ENCODE measurements at places on chromosomes 3 and 15. TPM values are rescaled to one million over a fixed set of nuclear protein-coding genes. Genes with fewer than 3 reads are reported as not detected.

GRCh38 chr3:197428952-197429351, 126.8 kb downstream of the BDH1 start:
- DNase-seq: no peak

The PPARG gene
- total RNA-seq: 13.2 TPM

GRCh38 chr3:10373686-10374261, 52.9 kb upstream of the SEC13 start:
- DNase-seq: peak; percentile 87

- no peak for DNase-seq
Measured at GRCh38 chr3:65871305-65872141, 167.2 kb downstream of the MAGI1 start.

The UBE2E1 gene
- total RNA-seq: 66.4 TPM

- DNase-seq: peak; percentile 44
Measured at GRCh38 chr15:66948294-66948693, 117.1 kb upstream of the SMAD3 start.

The TRIM42 gene
- total RNA-seq: not detected

GRCh38 chr3:5423523-5423922, 236.0 kb downstream of the EDEM1 start:
- DNase-seq: no peak

DNA sequence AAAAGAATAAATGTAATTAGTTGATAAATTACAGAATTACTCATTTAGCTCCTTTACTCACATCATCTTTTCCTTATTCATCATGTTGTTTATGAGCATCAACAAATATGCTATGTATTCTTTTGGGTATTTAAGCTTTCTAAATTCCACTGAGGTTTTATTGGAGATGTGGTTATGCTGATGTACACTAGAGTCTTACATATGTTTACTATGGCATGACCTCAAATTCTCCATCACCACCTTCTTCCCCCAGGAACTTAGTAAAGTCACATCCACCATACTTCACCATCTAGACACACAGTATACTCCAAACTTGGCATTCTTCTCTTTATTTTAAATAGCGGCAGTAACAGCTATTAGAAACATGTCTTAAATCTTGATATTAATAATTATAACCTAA, 74.1 kb upstream of the MELTF start:
- DNase-seq: peak; percentile 5

DNA sequence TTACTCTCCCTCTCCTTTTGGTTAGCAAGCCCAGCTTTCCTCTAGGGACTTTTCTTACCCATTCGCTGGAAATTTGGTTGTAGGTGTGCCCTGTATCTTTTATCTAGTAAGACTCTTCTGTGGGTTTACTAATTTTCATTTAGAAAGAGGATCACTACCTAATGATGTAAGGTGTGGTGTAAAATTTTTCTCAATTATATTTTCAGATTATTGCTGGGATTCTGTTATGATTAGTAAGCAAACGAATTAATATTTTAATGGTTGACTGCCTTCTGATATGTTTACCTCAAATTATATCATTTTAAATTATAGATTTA, 28.5 kb downstream of the PLCL2 start:
- DNase-seq: no peak

GRCh38 chr3:186895406-186895805, 34.9 kb upstream of the ST6GAL1 start:
- no peak for DNase-seq

DNA sequence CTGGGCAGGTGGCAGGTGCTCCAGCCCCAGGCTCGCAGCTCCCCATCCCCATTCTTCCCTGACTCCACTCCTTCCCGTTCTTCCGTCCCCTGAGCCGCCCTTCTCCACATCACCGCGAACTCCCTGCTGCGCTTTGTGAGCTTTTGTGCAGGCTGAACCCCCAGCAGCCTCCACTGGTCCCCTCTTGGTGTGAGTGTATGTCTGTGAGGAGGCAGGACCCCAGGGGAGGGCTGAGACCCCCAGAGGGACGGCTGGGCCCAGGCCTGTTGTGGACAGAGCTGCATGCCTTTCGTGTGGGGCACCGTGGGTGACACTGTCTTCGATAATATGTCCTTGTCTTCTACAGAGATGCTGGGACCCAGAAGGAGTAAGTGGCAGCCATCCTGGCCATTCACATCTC, 7.3 kb upstream of the ITIH3 start:
- no peak for DNase-seq

The FEZF2 gene
- total RNA-seq: not detected

- no peak for DNase-seq
Measured at GRCh38 chr3:148008591-148008990, 599.4 kb downstream of the ZIC1 start.

GRCh38 chr3:12458901-12459300, 25.4 kb upstream of the TSEN2 start:
- no peak for DNase-seq

The SLC12A1 gene
- total RNA-seq: not detected

- no peak for DNase-seq
Measured at GRCh38 chr3:50607271-50608091, 4.1 kb downstream of the CISH start.

DNA sequence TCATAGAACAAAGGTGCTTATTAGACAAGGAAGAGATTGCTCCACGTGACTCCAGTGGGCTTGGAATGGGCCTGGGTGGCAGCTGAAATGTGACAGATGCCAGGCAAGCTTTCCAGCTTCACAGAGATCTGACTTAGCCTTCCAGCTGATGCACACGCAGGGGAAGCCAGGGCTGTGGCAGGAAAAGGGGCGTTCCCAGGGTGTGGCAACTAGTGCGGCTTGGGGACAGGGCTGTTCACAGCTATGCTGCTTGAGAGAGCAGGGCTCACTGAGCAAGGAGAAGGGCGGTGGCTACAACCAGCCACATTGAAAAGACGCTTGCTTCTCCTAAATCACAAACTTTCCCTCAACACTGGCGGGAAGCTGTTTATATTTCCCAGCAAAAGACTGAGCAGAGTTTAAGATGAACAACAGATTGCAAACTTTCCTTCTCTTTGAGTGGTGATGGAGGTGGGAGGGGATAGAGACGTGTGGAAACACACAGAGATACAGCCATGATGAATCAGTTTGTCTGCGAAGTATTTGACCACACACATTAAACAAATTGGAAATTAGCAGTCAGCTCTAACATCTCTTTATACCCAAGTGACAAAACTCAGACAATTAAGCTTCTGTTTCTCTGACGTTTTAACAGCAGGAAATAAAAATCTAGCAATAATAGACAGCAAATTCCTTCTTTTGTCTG, 127.5 kb downstream of the BDH1 start:
- DNase-seq: peak; percentile 93

The NME9 gene
- not detected for total RNA-seq
